ENCODE measurements at places on chromosomes 13 and 19. TPM values are rescaled to one million over a fixed set of nuclear protein-coding genes. Genes with fewer than 3 reads are reported as not detected.

GRCh38 chr13:41502673-41503072 lies 45.3 kb downstream of the RGCC start:
- H3K4me1 ChIP-seq = peaks cover 22% of the 10 kb centered on the region
- no peaks in the 10 kb centered on the region for H3K36me3 ChIP-seq
- H3K27me3 ChIP-seq = no peaks in the 10 kb centered on the region
- H3K27ac ChIP-seq = no peak overlapping the region
- no peak overlapping the region for H3K4me3 ChIP-seq

- H3K27me3 ChIP-seq = no peaks in the 10 kb centered on the region
- H3K4me3 ChIP-seq = no peak overlapping the region
- no peak overlapping the region for H3K27ac ChIP-seq
- DNase-seq = no peak
- no peaks in the 10 kb centered on the region for H3K36me3 ChIP-seq
- H3K4me1 ChIP-seq = no peaks in the 10 kb centered on the region
Observed at GRCh38 chr13:52879950-52880741, 31.7 kb upstream of the PCDH8 start.

GRCh38 chr13:65860306-65860705 lies 1369.8 kb downstream of the PCDH9 start:
- no peak for DNase-seq
- no peak overlapping the region for H3K4me3 ChIP-seq
- H3K36me3 ChIP-seq = no peaks in the 10 kb centered on the region
- H3K27me3 ChIP-seq = no peaks in the 10 kb centered on the region
- H3K27ac ChIP-seq = no peak overlapping the region
- H3K4me1 ChIP-seq = no peaks in the 10 kb centered on the region

DNA sequence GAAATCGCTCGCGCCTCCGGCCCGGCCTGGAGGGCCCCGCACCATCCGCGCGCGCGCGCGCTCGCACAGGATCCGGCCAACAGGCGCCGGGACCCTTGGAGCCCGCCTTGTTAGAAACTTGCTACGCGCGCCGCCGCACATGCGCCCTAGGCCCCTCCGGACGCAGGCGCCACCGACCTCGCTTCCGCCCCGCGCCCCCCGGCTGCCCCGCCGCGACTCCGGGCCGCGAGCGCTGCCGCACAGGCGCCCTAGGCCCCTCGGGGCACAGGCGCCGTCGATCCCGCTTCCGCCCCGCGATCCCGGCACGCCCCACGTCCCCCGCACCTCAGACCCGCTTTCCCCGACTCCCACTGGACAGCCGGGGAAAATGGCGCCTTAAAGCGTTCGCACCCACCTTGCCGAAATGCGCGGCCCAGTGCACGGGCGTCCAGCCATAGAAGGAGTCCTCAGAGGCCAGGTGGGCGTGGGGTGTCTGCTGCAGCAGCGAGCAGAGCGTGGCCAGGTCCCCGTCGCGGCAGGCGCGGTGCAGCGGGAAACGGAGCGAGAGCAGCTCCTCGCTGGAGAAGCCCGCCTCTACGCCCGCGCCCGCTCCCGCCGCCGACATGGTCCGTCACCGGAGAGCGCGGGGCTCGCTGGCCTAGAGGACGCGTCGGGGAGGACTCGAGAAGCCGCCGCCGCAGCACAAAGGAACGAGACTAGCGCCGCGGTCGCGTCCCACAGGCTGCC lies 375 bp downstream of the ANKRD10 start:
- H3K4me1 ChIP-seq = peaks cover 34% of the 10 kb centered on the region
- H3K27ac ChIP-seq = peak overlapping the region; percentile 96
- H3K4me3 ChIP-seq = peak overlapping the region; percentile 87
- H3K36me3 ChIP-seq = peaks cover 1% of the 10 kb centered on the region

GRCh38 chr19:39953915-39954314 lies 17.1 kb upstream of the PSMC4 start:
- no peaks in the 10 kb centered on the region for H3K36me3 ChIP-seq
- H3K4me3 ChIP-seq = no peak overlapping the region
- no peak for DNase-seq
- H3K27me3 ChIP-seq = no peaks in the 10 kb centered on the region
- H3K4me1 ChIP-seq = peaks cover 6% of the 10 kb centered on the region

GRCh38 chr19:45103508-45104319 lies 10.7 kb downstream of the PPP1R37 start:
- no peak for DNase-seq
- no peak overlapping the region for H3K27ac ChIP-seq
- no peaks in the 10 kb centered on the region for H3K27me3 ChIP-seq
- no peaks in the 10 kb centered on the region for H3K36me3 ChIP-seq

DNA sequence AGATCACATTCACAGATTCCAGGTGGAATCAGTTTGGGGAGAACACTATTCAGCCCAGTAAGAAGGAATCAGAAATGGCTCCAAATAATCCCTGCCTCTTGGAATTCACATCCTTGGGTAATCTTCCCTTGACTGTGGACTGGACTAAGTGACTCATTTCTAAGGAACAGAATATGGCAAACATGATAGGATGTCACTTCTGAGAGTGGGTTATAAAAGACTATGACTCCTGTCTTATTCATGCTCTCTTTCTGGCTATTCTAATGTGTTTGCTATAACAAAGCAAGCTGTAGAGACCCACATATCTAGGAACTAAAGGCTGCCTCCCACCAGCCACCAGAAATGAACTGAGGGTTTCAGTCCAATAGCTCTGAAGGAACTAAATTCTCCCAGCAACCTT lies 37.8 kb downstream of the MBD3L2B start:
- H3K4me3 ChIP-seq = no peak overlapping the region
- H3K27ac ChIP-seq = no peak overlapping the region
- H3K4me1 ChIP-seq = no peaks in the 10 kb centered on the region
- H3K36me3 ChIP-seq = no peaks in the 10 kb centered on the region
- no peak for DNase-seq
- no peaks in the 10 kb centered on the region for H3K27me3 ChIP-seq

GRCh38 chr19:43574424-43575155 lies 737 bp downstream of the XRCC1 start:
- H3K36me3 ChIP-seq = no peaks in the 10 kb centered on the region
- no peaks in the 10 kb centered on the region for H3K27me3 ChIP-seq
- H3K4me3 ChIP-seq = peak overlapping the region; percentile 100
- peak overlapping the region; percentile 78 for H3K27ac ChIP-seq

DNA sequence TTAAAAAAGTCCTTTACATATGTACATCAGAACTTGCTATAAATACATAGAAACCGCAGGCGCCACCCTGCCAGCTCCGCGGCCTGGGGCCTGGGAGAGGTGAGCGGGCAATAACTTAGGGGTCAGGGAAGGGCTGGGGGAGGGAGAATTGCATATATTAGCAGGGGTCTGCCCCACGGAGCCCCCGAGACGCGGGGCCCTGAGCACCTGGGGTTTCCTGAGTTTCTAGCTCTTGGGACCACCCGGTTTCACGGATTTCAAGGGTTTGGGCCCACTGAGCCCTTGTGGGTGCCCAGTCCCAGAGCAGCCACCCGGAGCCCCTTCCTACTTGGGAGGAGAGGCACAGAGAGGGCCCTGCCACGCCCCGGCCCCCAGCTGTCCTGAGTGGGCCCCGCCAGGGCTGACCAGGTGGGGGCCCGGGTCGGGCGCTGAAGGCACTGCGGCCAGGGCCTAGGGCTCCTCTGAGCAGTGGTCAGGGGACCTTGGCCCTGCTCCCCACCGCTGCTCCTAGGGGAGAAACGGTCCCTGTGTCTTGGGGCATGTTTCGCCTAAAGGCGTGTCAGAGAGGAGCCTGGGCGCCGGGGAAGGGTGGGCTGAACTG lies 4.0 kb downstream of the GPX4 start:
- H3K4me3 ChIP-seq = no peak overlapping the region
- no peaks in the 10 kb centered on the region for H3K27me3 ChIP-seq

- peak overlapping the region; percentile 99 for H3K27ac ChIP-seq
- peak; percentile 95 for DNase-seq
- no peaks in the 10 kb centered on the region for H3K27me3 ChIP-seq
- no peaks in the 10 kb centered on the region for H3K36me3 ChIP-seq
Observed at GRCh38 chr13:51645154-51645650, 60.9 kb downstream of the WDFY2 start.

- no peak overlapping the region for H3K4me3 ChIP-seq
- no peak for DNase-seq
- no peak overlapping the region for H3K27ac ChIP-seq
- H3K4me1 ChIP-seq = no peaks in the 10 kb centered on the region
- no peaks in the 10 kb centered on the region for H3K27me3 ChIP-seq
- H3K36me3 ChIP-seq = no peaks in the 10 kb centered on the region
Observed at GRCh38 chr13:97660594-97661260, 226.8 kb downstream of the RAP2A start.

DNA sequence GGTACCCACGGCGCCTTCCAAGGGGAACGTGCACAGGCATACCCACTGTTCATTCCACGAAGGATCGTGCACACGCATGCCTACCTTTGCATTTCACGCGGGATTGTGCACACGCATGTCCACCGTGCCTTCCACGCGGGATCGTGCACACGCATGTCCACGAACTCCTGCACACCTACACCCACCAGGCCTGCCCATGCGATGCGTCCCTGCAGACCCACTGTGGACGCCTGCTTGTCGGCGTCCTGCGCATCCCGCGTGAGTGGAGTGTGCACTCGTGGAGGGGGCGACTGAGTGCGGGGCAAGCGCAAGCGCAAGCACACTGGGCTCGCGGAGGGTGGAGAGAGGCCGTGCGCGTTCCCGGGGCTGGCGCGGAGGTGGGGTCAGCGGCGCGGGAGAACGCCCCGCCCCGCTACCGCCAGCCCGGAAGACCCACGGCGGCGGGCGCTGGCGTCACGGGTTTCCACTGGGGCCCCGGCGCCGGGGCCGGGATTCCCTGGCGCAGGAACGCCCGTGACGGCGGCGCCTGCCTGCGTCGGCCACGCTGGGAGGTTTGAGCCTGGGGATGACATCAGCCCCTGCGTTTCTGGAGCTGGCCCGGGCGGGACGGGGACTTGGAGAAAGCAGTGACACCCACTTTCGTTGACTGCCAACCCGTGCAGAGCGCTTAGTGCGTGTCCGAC lies 18.7 kb downstream of the GADD45B start:
- H3K27me3 ChIP-seq = no peaks in the 10 kb centered on the region
- H3K4me1 ChIP-seq = peaks cover 24% of the 10 kb centered on the region

GRCh38 chr19:5644037-5644436 lies 21.2 kb downstream of the SAFB start:
- peaks cover 51% of the 10 kb centered on the region for H3K36me3 ChIP-seq
- H3K4me1 ChIP-seq = 0 out of 2 replicates have a peak, but pooled peaks cover 5% of the 10 kb centered on the region
- no peaks in the 10 kb centered on the region for H3K27me3 ChIP-seq
- peak; percentile 50 for DNase-seq

The NTN5 gene
- 0.32 TPM for total RNA-seq

The GARIN5A gene
- not detected for total RNA-seq

The ZNF253 gene
- total RNA-seq = 2.1 TPM

The ZNF563 gene
- 16.4 TPM for total RNA-seq
